ENCODE measurements at places on chromosomes 11 and 22. TPM values are rescaled to one million over a fixed set of nuclear protein-coding genes. Genes with fewer than 3 reads are reported as not detected.

CCDC73 gene
- not detected for total RNA-seq

KIAA0930 gene
- total RNA-seq, result 77.3 TPM

TYMP gene
- total RNA-seq, result 15.2 TPM

MPST gene
- 72.8 TPM for total RNA-seq

GGT5 gene
- 4.6 TPM for total RNA-seq

CARD10 gene
- 31.2 TPM for total RNA-seq

CLCF1 gene
- 32.5 TPM for total RNA-seq

SLCO2B1 gene
- 3.4 TPM for total RNA-seq

HTR3A gene
- not detected for total RNA-seq

SERPIND1 gene
- total RNA-seq, result not detected

CD3E gene
- not detected for total RNA-seq

LRRC56 gene
- total RNA-seq, result 0.95 TPM

APOBEC3C gene
- total RNA-seq, result 31.9 TPM

UCP3 gene
- total RNA-seq, result 1.1 TPM

NLRP6 gene
- total RNA-seq, result not detected

RTN4R gene
- 11.6 TPM for total RNA-seq

IGLL1 gene
- total RNA-seq, result not detected

YAP1 gene
- 59.6 TPM for total RNA-seq

OR52I1 gene
- total RNA-seq, result not detected

FLRT1 gene
- 0.08 TPM for total RNA-seq

OR10D3 gene
- total RNA-seq, result not detected

CLDN25 gene
- total RNA-seq, result not detected

L3MBTL2 gene
- total RNA-seq, result 18.7 TPM

C11orf16 gene
- total RNA-seq, result not detected

DGCR6 gene
- total RNA-seq, result 2.3 TPM

KDM4E gene
- total RNA-seq, result not detected

SMIM35 gene
- not detected for total RNA-seq

TESMIN gene
- total RNA-seq, result 6.2 TPM

SHANK3 gene
- 4.2 TPM for total RNA-seq

SLC7A4 gene
- total RNA-seq, result not detected

TNNT3 gene
- 0.15 TPM for total RNA-seq

ZDHHC13 gene
- 12.9 TPM for total RNA-seq

OR8D1 gene
- total RNA-seq, result not detected

EP300 gene
- 20.5 TPM for total RNA-seq

ATG13 gene
- total RNA-seq, result 47.3 TPM

MS4A4E gene
- not detected for total RNA-seq

TEX12 gene
- total RNA-seq, result not detected

DKK3 gene
- 15.2 TPM for total RNA-seq

OR2D3 gene
- not detected for total RNA-seq

CARNS1 gene
- 0.16 TPM for total RNA-seq

VPREB1 gene
- total RNA-seq, result not detected

IRAG1 gene
- 0.04 TPM for total RNA-seq

OVOL1 gene
- 0.05 TPM for total RNA-seq

LINC01488 gene
- 0.04 TPM for total RNA-seq

INPP5J gene
- 0.42 TPM for total RNA-seq

MPZL2 gene
- total RNA-seq, result 0.06 TPM

CRACR2B gene
- 5.0 TPM for total RNA-seq

APOA4 gene
- total RNA-seq, result not detected

C1QTNF5 gene
- total RNA-seq, result 0.08 TPM

OR56A1 gene
- total RNA-seq, result not detected

DEAF1 gene
- 34.0 TPM for total RNA-seq

DDX25 gene
- not detected for total RNA-seq

UQCC3 gene
- 27.6 TPM for total RNA-seq

SYCE3 gene
- total RNA-seq, result not detected

NRXN2 gene
- total RNA-seq, result 0.13 TPM

TMEM80 gene
- 10.0 TPM for total RNA-seq

OR52E8 gene
- total RNA-seq, result not detected

Data from A549 treated with dexamethasone at 1 μM for 4 hours (cell line).